Activated CD8-positive, alpha-beta T cell treated with anti-CD3 and anti-CD28 coated beads, Interleukin-2, amount 10 ng/mL, durations not matched to agents 7 days and 5 days (primary cell): ENCODE measurements at places on chromosomes 5 and 9.

- H3K27ac ChIP-seq: no peak overlapping the region
- DNase-seq: no peak
- no peaks in the 10 kb centered on the region for H3K27me3 ChIP-seq
- no peaks in the 10 kb centered on the region for H3K36me3 ChIP-seq
- no peaks in the 10 kb centered on the region for H3K4me1 ChIP-seq
- no peak overlapping the region for H3K4me3 ChIP-seq
These were observed 386.8 kb downstream of the TRIM36 start for GRCh38 chr5:114782869-114783268.

- H3K4me1 ChIP-seq: peaks cover 46% of the 10 kb centered on the region
- peak overlapping the region; percentile 59 for H3K27ac ChIP-seq
- H3K27me3 ChIP-seq: no peaks in the 10 kb centered on the region
- no peak for DNase-seq
- peaks cover 73% of the 10 kb centered on the region for H3K36me3 ChIP-seq
These were observed 1.9 kb downstream of the RPS6 start for GRCh38 chr9:19378164-19378563.

DNA sequence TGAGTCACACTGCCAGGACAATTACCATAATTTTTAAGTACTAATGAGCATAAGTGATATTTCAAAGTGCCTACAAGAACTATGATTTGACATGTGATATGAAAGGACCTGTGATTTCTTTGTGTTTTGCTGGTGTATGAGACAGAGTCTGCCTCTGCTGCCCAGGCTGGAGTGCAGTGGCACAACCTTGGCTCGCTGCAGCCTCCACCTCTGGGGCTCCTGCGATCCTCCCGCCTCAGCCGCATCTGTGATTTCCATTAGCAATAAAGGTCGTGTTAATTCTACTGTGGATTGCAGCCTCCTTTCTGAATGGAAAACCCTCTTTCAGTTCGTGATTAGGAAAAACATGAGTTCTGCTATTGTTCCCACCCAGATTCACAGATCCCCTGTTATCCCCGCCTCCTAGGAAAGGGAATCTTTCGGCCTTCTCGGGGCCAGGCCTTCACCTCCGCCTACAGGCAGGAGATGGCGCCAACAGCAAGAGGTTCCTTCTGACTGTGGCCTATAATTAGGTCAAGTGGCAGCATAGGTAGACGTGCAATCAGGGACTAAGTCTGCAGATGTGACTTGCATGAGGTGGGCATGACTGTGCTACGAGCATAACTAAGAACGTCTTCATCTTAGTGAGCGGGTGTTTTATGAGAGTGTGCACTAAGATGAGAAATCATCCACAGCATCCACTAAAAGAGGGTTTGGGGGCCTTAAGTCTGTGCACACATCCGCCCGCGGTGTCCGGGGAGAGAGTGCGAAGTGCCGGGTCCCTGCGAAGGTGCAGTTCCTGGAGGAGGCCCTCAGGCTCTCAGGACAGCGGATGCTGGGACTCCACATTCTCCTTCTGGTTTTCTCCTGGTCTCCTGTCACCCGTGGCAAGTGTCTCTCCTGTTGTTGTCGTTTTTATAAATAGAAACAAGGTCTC, 23.1 kb downstream of the TRIM7 start:
- no peaks in the 10 kb centered on the region for H3K27me3 ChIP-seq
- H3K27ac ChIP-seq: peak overlapping the region; percentile 15
- no peaks in the 10 kb centered on the region for H3K36me3 ChIP-seq
- peak; percentile 77 for DNase-seq
- peaks cover 34% of the 10 kb centered on the region for H3K4me1 ChIP-seq

GRCh38 chr5:124724357-124725039, 21.9 kb downstream of the ZNF608 start:
- H3K27me3 ChIP-seq: no peaks in the 10 kb centered on the region
- H3K36me3 ChIP-seq: no peaks in the 10 kb centered on the region
- H3K4me3 ChIP-seq: no peak overlapping the region
- no peaks in the 10 kb centered on the region for H3K4me1 ChIP-seq
- H3K27ac ChIP-seq: no peak overlapping the region

- H3K27me3 ChIP-seq: no peaks in the 10 kb centered on the region
- no peak for DNase-seq
- peaks cover 37% of the 10 kb centered on the region for H3K4me1 ChIP-seq
These were observed 8.8 kb downstream of the ETF1 start for GRCh38 chr5:138533973-138534941.

- H3K27ac ChIP-seq: no peak overlapping the region
- no peak overlapping the region for H3K4me3 ChIP-seq
- H3K27me3 ChIP-seq: peaks cover 2% of the 10 kb centered on the region
- H3K36me3 ChIP-seq: no peaks in the 10 kb centered on the region
- DNase-seq: no peak
- H3K4me1 ChIP-seq: no peaks in the 10 kb centered on the region
These were observed 80.6 kb upstream of the SMIM23 start for GRCh38 chr5:171705036-171705435.

DNA sequence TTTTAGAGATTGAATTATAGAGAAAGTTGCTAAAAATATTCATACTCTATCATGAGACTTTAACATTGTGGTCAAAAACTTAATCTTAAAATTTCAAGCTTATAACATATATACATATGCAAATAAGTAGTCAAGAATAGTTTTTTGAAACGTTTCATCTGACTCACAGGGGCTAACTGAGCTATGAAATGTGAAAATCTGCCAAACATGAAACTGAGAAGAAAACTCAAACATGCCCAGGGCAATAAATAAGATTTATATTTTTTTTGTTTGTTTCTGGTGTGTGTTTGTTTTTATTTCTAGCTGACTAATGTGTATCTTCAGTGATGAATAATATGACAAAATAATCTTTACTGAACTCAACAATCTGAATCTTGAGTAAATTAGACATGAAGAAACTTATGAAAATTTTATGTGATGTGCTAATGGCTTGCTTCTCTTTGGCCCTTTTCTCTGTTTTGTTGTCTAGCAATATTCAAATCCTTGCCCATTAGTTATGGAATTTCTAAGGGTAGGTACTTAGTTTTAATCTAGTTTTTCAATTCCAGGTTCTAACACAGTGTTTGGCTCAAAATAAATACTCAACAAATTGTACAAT, 99.9 kb downstream of the FAM174A start:
- H3K27me3 ChIP-seq: no peaks in the 10 kb centered on the region
- no peak for DNase-seq
- H3K4me1 ChIP-seq: no peaks in the 10 kb centered on the region
- H3K4me3 ChIP-seq: no peak overlapping the region
- no peak overlapping the region for H3K27ac ChIP-seq
- no peaks in the 10 kb centered on the region for H3K36me3 ChIP-seq

- no peak for DNase-seq
- no peaks in the 10 kb centered on the region for H3K36me3 ChIP-seq
- no peak overlapping the region for H3K27ac ChIP-seq
- peaks cover 41% of the 10 kb centered on the region for H3K27me3 ChIP-seq
- H3K4me3 ChIP-seq: no peak overlapping the region
- H3K4me1 ChIP-seq: no peaks in the 10 kb centered on the region
These were observed 70.3 kb downstream of the MAP1B start for GRCh38 chr5:72177538-72177937.

DNA sequence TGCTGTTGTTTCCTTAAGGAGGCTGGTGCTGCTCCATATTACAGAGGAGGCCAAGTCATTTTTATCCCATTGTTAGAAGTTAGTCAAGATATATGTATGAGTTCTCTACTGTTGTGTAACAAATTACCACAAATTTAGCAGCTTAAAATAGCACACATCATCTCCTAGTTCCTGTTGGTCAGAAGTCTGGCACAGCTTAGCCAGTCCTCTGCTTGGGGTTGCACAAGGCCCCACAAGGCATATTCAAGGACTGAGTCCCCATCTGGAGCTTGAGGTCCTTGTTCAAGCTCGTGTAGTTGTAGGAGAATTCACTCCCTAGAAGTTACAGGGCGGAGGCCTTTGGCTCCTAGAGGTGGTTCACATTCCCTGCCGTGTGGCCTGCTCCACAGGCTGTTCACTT, 14.7 kb downstream of the MTAP start:
- H3K4me3 ChIP-seq: no peak overlapping the region
- H3K27ac ChIP-seq: no peak overlapping the region
- DNase-seq: no peak
- no peaks in the 10 kb centered on the region for H3K27me3 ChIP-seq

DNA sequence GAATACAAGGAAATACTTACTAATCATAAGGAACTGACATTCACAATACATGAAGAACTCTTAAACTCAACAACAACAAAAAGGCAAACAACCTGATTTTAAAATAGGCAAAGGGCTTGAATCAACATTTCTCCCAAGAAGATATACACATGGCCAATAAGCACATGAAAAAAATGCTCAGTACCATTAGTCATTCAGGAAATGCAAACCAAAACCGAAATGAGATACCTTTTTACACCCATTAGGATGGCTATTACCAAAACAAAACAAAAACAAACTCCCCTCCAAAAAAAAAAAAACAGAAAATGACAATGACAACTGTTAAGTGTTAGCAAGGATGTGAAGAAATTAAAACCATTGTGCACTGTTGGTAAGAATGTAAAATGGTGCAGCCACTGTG, 104.1 kb upstream of the ZNF462 start:
- H3K27me3 ChIP-seq: no peaks in the 10 kb centered on the region
- H3K4me3 ChIP-seq: no peak overlapping the region
- H3K27ac ChIP-seq: no peak overlapping the region
- no peak for DNase-seq

DNA sequence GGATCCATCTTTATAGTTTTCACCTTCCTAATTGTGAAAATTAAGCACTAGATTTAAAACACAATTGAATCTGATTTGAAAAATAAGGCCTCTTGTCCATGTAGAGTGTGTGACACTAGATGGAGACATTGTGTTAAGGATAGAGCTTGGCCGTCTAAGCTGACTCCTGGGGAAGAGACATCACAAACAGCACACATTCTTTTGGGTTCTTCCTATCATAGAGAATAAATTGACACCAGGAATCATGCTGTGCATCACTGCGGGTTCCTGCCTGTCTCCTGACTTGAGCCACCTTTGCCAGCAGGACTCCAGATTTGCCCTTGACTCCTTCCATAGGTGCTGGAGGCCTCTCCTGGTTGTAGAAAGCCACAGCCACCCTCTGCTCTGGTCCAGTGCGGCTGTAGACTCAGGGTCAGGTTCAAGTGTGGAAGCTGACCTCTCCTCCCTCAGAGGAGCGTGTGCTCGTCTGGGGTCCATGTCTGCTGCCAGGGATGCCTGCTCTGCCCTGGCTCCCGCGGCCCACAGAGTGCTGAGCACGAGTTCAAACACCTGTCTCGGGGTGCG, 11.2 kb downstream of the ROPN1L start:
- no peak overlapping the region for H3K27ac ChIP-seq
- H3K4me1 ChIP-seq: peaks cover 16% of the 10 kb centered on the region
- no peak overlapping the region for H3K4me3 ChIP-seq
- peak; percentile 53 for DNase-seq

DNA sequence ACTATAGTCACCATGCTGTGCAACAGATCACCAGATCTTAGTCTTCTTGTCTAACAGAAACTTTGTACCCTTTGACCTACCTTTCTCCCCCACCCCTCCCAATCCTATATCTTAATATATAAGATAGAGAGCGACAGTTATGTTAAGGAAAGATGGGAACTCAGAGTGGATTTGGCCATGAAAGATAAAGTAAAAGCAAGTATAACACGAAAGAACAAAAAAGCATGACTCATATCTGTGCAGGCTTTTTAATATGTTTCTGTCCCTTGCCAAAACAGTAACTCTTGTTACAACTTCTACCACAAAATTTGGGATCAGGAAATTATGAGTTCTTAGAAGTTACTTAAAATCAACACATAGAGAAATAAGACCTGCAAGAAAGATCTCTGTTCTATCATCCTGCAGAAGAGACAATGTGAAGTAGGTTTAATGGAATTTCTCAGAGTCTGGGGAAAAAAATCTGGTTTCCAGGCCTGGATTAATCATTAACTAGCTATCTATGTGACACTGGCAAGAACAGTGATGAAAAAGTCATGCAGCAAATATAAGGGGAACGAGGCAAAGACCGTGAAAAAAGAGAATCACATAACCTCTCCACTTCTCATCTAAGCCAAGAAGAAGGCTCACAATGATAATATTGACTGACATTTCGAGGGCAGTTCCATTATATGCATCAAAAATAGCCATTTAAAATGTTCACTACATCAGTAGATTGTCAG, 18.6 kb downstream of the BAAT start:
- no peak overlapping the region for H3K4me3 ChIP-seq
- no peaks in the 10 kb centered on the region for H3K27me3 ChIP-seq
- no peaks in the 10 kb centered on the region for H3K36me3 ChIP-seq
- no peak for DNase-seq

DNA sequence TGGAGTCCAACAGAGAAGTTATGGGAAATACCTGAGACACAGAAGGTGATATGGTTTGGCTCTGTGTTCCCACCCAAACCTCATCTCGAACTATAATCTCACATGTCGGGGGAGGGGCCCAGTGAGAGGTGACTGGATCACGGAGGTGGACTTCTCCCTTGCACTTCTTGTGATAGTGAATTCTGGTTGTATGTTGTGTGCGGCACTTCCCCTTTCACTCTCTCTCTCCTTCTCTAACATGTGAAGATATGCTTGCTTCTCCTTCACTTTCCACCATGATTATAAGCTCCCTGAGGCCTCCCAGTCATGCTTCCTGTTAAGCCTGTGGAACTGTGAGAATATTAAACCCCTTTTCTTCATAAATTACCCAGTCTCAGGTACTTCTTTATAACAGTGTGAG, 96.1 kb downstream of the TMEM232 start:
- DNase-seq: no peak
- no peak overlapping the region for H3K27ac ChIP-seq
- no peaks in the 10 kb centered on the region for H3K27me3 ChIP-seq
- no peaks in the 10 kb centered on the region for H3K4me1 ChIP-seq
- H3K4me3 ChIP-seq: no peak overlapping the region

DNA sequence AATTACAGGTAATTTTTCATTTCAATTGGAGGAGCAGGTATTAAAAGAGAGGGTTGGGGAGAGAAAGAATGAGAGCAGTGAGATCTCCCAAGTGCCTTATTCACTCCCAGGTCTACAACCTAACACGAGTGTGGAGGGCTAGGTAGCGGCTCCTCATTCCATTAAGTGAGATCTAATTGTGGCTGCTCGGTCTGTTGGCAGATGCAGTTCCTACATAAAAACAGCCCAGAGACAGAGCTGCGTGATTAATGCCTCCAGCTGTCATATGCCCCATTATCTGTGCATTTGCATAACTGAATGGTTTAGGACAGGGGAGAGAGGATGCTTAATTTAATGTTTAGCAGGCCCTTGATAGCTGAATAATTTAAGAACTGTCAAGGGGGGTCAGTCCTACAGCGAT, 100.5 kb downstream of the PSAT1 start:
- no peak overlapping the region for H3K27ac ChIP-seq
- DNase-seq: no peak
- no peaks in the 10 kb centered on the region for H3K4me1 ChIP-seq
- no peak overlapping the region for H3K4me3 ChIP-seq
- no peaks in the 10 kb centered on the region for H3K36me3 ChIP-seq

- H3K27me3 ChIP-seq: peaks cover 2% of the 10 kb centered on the region
- DNase-seq: peak; percentile 81
- H3K36me3 ChIP-seq: no peaks in the 10 kb centered on the region
- H3K4me3 ChIP-seq: peak overlapping the region; percentile 48
These were observed 22.2 kb downstream of the BHMT start for GRCh38 chr5:79133657-79134451.

- H3K27ac ChIP-seq: no peak overlapping the region
- H3K27me3 ChIP-seq: no peaks in the 10 kb centered on the region
- no peak overlapping the region for H3K4me3 ChIP-seq
- no peaks in the 10 kb centered on the region for H3K4me1 ChIP-seq
These were observed 77.3 kb downstream of the NNT start for GRCh38 chr5:43680286-43680685.
